T-cell (primary cell): ENCODE measurements at places on chromosomes 11 and 22. TPM values are rescaled to one million over a fixed set of nuclear protein-coding genes. Genes with fewer than 3 reads are reported as not detected.

DNA sequence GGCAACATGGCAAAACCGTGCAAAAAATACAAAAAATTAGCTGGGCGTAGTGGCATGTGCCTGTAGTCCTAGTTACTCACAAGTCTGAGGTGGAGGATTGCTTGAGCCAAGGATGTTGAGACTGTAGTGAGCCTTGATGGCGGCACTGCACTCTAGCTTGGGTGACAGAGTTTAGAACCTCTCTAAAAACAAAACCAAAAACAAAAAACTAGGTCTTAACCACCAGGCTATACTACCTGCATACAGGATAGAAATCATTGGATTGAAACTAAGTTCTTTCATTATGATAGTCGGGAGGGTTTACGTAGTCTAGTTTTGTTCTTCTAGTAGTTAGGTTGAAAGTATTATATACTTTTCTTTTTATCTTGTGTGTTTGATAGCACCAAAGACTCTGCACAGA lies 5.8 kb downstream of the RNF214 start:
- DNase-seq, result no peak

- DNase-seq, result peak; percentile 37
These were observed 77.0 kb downstream of the ZNF280B start for GRCh38 chr22:22431271-22432220.

DNA sequence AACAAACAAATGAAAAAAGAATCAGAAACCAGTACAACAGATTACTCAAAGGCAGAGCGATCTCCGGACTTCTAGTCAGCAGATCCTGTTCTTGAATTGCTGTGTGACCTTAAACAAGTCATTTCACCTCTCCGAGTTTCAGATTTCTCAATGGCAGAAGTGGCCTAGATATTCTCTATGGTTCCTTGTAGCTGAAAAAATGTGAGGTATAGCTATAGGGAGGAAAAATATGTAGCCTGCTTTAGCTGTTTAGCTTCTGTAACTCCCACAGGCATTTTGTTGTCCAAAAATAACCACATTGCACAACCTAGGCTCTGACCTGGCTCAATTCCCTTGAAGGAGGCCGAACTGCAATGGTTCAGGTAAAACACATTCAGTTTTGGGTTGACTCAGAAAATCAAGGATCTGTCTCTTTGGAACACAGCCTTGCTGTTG lies 100.7 kb downstream of the DBX1 start:
- DNase-seq, result no peak

The TRIM48 gene
- total RNA-seq, result not detected

DNA sequence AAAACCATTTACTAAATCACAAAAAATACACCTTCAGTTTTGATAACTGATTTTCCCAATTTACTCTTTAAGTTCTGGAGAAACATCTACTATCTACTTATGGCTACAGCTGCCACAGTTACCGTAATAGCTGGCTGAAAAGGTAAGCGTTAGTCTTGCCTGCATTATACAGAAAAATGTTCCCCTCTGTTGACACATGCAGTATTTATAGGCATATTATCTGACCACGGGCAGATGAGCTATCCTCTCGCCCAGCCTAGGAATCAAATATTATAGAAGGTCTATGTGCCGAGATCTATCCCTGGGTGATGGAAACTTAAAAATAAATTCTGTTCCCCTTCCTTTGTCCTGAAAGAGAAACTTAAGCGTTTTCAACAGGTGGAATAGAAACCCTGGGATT lies 283.8 kb downstream of the CADM1 start:
- DNase-seq, result no peak

- DNase-seq, result no peak
These were observed 55.2 kb downstream of the SLC1A2 start for GRCh38 chr11:35363854-35364780.

The MFRP gene
- not detected for total RNA-seq

DNA sequence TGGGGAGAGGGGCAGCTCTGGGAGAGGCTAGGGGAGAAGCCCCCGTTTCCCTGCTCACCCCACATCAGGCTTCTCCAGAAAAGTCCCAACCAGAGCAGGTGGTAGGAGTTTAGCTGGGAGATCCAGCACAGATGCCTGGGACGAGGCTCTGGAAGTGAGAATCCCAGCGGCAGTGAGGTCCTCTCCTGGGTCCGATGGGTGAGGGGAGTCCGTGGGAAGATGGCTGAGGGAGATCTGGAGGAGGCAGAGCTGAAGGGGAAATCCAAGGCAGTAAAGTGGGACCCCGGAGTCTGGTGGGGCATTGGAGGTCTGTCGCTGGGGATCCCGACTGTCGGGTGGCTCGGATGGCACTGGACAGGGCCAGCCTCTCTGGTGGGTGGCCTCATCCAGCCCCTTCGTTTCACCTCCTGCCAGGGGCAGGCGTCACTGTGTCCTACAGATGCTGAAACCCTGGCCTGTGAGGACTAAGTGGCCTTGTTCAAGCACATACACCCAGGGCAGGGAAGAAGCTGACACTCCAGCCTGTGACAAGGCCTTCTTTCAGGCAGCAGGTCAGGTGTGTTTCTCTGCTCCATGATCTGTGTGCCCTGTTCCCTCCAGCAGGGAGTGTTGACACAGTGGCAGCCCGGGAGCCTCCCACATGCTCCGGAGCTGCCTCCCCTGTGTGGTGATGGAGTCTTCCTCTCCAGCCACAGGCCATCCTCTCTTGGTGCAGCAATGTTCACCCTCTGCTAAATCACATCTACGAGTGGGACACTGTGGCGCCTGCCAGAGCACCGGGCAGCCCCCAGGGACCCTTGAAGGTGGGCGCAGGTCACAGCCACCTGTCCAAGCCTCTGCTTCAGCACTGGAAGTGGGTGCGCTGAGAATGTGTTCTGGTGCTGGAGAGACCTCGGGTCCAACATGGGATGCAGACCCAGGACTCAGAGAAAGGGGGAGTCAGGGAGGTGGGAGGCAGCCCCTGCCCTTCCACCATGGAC lies 850.8 kb downstream of the BRD1 start:
- DNase-seq, result no peak

The TYR gene
- total RNA-seq, result not detected

DNA sequence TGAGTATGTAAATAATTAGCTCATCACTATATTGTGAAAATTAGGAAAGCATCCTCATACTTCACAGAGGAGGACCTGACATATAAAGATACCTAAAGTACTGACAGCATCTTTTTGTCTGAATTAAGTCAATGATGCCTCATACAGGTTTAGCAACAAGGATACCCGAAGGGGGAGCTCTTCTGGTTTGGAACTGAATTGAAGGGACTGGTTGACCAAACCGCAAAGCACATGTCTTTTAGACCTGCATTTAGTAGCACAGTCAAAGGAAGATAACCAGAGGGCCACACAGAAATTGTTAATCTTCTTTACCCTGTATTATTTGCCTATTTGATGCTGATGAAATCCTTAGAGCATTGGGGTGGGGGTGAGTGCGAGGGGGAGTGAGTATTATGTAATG lies 12.9 kb upstream of the WT1 start:
- no peak for DNase-seq

The TSGA10IP gene
- total RNA-seq, result not detected

- peak; percentile 31 for DNase-seq
These were observed 20.1 kb downstream of the DGCR6L start for GRCh38 chr22:20299746-20300136.

DNA sequence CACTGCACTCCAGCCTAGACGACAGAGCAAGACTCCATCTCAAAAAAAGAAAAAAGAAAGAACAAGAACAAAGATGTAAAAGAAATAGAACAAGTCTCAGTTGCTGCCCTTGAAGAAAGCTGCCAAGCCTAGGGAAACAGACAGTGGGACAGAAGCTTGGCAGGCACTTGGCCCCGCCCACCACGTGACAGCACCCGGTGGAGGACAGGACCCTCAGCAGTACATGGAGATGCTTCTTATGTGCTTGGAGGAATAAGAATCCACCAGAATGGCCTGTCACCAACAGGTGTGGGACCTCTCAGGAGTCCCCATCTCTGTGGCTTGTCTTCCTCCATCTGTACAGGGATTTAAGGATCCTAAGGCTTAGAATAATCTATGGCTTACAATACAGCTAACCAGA lies 7.6 kb upstream of the TMPRSS6 start:
- no peak for DNase-seq

GRCh38 chr11:117143390-117143789 lies 697 bp upstream of the PAFAH1B2 start:
- no peak for DNase-seq

GRCh38 chr11:100214791-100215190 lies 472.3 kb upstream of the ARHGAP42 start:
- no peak for DNase-seq

DNA sequence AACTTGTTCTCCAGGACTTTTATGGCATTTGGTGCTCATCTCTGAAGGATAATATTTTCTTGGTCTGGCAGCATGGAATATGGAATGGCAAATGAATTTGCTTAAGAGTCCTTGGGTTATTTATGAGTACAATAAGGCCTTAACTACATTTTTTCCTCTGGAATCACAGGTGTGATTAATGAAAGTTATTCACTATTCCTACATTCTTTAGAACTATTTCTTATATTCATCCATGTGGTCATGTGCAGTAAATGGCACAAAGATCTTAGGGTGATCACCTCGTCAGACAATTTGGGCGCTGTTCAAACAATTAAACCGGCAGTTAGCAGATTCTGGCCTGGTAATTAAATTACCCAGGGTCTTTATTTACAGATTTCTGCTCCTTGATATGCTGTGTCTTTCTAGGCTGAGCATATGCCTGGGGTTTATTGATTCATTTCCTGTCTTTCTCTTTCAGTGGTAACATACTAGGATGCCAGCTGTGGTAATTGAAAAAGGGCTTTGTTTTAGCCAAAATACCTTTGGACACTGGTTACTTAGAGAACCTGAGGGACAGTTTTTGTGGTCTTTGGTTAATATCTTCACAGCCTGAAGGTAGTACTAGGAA lies 31.6 kb downstream of the SIK2 start:
- no peak for DNase-seq
